Stimulated activated CD8-positive, alpha-beta memory T cell treated with anti-CD3 and anti-CD28 coated beads, Interleukin-4, amount 100 ng/mL, for 4 hours (primary cell): ENCODE measurements at places on chromosomes 2 and 18.

- DNase-seq, result no peak
These were observed 901.2 kb downstream of the DCC start for GRCh38 chr18:53241161-53241560.

DNA sequence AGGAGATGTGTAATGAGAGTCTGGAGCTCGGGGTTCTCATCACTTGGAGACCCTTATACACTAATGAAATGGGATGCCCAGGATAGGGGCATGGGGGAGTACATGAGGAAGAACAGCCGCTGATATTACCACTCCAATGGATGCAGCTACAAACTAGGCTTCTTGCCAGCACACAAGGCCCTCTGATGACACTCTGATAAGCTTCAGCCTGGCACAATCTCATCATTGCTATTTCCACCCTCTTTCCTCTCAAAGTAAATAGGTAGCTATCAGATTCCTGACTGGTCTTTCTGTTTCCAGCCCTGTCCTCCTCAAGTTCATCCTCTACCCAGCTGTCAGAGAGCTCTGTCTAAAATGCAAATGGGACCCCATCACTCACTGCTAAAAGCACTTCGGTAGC lies 103.0 kb downstream of the GPR39 start:
- no peak for DNase-seq

DNA sequence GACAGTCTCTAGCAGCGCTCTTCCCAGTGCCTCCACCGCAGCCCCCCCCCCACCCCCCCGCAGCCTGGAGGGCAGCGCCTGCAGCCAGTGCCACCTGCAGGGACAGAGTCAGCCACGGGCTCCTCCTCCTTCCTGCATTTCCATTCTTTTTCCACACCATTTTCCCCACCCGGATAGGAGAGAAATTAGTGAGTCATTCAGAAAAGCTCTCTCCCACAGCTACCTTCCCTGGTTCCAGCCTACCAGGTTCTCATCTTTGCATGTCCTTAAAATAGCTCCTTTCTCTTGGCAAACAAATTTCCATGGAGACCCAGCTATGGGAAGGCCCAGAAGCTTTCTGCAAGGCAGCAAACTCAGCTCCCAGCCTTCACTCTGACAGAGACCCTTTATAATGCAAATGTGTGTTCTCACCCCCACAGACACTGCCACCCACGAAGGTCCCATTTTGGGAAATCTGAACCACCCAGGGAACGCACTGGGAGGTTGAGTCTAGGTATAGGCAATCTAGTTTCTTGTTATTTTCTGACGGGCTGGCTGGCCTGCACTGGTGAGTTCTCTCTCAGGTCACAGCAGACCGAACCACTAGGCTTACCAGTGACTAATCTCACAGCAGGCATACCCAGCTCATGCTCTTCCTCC lies 41.8 kb upstream of the ATG16L1 start:
- DNase-seq, result no peak

- DNase-seq, result no peak
These were observed 125.7 kb downstream of the EIPR1 start for GRCh38 chr2:3251946-3252345.

DNA sequence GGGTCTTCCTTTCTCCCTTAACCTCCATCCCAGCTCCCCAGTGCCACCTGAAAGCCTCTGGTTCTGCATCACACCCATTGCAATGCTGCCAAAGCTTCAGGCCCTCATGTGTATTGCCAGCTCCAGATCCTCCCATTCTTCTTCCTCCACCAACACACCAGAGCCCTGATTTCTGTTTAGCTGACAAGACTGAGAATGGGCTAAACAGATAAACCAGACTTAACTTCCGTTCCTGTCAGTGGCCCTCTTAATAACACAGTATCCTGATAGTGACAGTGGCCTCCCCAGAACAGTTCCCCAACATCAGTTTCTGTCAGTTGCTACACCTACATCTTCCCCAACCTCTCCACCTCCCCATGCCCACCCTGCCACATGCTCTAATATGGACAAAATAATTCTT lies 31.3 kb upstream of the C1D start:
- DNase-seq, result no peak

DNA sequence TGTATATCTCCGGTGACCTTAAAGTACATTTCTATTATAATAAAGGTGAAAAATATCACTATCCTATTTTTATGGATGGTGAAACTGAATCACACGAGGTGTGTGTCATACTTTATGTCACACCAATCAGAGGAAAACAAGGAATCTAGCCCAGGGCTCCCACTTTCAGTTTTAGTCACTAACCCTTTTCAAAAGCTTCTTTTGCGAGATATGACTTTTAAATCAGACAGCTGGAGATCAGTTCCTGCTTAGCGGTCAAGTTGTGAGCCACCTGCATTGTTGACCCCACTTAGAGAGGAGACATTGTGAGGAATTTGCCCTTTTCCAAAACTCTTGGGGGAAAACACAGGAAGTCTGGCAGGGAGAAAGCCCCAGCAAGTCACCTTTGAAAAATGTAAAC lies 70.5 kb downstream of the CPS1 start:
- DNase-seq, result no peak

- no peak for DNase-seq
These were observed 58.2 kb downstream of the MBP start for GRCh38 chr18:77074431-77074830.

GRCh38 chr2:769771-770170 lies 92.6 kb upstream of the TMEM18 start:
- DNase-seq, result no peak

GRCh38 chr2:10579876-10580514 lies 109.8 kb downstream of the NOL10 start:
- no peak for DNase-seq

GRCh38 chr2:168935810-168936581 lies 34.9 kb downstream of the G6PC2 start:
- DNase-seq, result no peak

GRCh38 chr2:153667475-153667874 lies 188.9 kb upstream of the RPRM start:
- no peak for DNase-seq
